ENCODE measurements at places on chromosomes 6 and 20.

DNA sequence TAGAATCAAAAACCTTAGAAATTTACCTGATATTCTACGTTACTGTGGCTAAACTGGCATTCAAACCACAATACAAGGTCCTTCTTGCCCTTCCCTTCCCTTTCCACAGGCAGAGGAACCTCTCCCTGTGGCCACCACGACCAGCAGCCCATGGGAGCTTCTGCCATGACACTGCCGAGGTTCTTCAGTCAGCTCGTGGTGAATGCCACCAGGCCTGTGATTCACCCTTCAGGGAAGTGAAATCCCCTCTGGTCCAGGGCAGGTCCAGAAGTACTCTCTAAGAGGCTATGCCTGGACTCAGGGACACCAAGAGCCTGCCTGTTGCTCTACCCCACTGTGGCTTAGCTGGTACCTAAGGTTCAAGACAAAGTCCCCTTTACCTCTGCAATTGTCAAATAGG, 123.0 kb downstream of the HTR1B start:
- no peak for DNase-seq

DNA sequence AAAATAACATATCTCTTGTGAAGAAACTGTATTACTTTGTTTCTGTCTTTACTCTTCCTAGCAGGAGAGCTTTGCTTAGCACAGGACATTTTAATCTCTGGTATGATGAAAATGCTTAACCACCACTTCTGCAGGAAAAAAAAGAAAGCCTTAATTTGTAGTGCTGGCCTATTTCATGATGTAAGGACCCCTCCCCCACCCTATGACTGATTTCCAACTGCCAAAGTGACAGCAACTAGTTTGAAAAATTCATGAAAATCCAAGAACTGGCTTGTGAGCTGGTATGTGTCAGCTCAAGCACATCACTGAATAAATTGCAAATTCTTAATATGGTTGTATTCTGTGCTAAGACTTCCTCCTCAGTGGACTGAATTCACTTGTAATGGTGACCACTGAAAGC, 125.3 kb downstream of the REV3L start:
- DNase-seq, result no peak

DNA sequence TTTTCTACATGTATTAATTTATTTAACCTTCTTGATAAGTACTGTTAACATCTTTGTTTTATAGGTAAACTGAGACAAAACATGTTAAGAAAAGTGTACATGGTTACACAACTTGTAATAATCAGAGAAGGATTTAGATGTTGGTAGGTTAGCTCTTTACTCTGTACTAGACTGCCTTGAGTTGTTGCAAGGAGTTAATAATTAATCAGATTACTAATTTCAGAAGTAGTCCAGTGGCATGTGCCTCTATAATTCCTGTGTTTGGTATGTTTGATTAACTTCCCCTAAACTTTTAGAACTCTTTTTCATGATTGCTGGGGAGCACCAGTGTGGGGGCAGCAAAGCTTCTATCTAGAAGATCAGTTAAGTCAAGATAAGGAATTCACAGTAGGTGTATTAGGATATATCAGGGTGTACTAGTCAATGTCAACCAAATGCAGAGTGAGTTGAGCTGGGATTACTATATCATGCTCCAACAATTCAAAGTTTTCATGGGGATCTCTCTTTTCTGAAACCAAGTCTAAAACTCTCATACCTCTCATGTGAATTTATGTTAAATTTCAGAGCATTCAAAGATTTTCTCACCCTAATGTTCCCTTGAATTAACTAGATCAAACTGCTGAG, 129.7 kb upstream of the AHI1 start:
- no peak for DNase-seq

GRCh38 chr6:165543781-165544180, 119.3 kb downstream of the PDE10A start:
- DNase-seq, result no peak

DNA sequence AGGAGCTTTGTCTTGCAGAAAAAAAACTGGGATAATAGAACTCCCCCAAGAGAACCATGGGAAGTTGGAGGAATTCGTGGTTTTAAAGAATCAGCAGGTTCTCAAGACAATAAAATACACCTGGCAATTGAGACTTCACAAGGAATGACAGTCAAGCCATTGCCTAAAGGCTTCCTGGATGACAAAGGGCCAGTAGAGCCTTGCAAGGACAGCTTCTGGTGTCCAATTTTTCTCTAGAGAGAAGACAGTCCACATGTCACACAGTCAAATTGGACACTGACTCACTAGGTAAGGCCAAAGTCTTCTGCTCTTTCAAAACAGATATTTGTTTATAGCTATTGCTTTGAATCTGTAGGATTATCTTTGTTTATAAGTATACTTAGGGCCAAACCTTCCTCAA, 80.3 kb upstream of the BMP5 start:
- DNase-seq, result no peak

- DNase-seq, result no peak
Measured at GRCh38 chr20:1050440-1050839, 48.3 kb upstream of the RSPO4 start.

DNA sequence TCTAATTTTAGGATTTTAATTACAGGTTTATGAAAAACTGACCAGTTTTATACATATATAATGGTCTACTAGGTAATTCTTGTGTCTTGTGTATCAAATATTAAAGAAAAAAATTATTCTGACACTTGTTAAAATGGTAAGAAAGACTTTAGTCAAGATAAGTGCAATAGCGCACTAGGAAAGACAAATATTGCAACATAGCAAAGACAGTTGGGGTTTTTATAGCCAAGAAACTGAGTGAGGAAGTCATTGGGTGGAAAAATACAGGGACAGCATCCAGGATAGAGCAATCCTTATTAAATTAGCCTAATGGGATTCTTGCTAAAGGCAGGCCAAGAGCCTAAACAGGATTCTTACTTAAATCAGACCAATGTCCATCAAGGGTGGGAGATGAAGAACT, 71.1 kb downstream of the ROS1 start:
- no peak for DNase-seq

DNA sequence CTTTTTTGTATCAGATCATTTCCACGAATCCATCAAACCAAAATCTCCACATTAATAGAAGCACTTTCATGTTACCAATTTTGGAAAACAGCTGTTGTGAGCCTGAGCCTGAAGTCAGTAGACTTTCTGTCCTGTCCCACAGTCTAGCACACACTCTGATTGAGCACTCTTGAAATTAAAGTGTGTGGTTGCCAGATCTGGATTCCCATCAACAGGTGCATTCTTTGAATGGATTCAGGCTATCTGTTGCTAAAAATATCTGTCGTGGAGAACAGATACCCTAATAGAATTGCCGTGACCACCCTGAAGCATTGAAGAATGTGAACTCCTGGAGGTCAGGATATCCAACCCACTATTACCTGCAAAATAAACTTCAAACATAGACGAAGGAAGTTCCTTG, 73.3 kb downstream of the TFAP2A start:
- DNase-seq, result no peak

DNA sequence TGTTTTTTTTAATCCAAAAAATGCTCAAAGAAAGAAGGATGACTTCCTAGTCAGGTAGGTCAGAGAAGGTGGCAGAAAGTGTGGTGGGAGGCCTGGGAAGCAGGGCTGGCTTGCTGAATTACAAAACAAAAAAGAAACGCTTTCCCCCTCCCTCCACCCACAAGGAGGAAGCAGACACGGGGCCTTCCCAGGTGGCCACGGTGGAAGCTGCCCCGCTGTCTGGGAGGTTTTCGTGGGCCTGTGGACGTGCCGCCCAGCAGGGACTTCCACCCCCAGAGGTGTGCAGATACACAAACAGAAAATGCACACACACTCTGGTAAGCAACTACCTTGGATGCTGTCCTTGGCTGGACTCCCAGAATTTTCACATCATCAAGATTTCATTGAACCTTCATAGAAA, 198.2 kb upstream of the CDH4 start:
- DNase-seq, result no peak

DNA sequence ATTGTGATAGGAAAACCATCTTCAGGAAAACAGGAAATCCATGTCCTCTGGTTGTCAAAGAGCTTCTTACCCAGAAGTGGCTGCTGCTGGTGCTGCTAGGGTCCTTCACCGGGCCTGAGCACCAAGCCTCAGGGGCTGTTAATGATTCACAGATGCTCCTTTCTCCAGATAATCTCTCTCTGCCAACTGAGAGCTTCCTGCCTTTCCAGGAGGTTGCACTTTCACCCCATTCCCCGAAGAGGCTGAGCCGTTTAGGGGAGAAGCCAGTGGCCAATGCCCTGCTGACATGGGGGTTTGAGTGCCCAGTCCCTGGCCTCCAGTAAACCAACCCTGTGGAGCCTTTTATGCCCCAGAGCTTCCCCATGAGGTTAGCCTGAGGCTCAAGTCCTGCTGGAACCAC, 122.4 kb downstream of the CBLN4 start:
- no peak for DNase-seq
